Spinal cord (tissue), 10 donors: ENCODE measurements at places on chromosomes 7 and 10. TPM values are rescaled to one million over a fixed set of nuclear protein-coding genes. Genes with fewer than 3 reads are reported as not detected.
A peak's percentile ranks its signal among the peaks of the same experiment; 100 is the strongest.

DNA sequence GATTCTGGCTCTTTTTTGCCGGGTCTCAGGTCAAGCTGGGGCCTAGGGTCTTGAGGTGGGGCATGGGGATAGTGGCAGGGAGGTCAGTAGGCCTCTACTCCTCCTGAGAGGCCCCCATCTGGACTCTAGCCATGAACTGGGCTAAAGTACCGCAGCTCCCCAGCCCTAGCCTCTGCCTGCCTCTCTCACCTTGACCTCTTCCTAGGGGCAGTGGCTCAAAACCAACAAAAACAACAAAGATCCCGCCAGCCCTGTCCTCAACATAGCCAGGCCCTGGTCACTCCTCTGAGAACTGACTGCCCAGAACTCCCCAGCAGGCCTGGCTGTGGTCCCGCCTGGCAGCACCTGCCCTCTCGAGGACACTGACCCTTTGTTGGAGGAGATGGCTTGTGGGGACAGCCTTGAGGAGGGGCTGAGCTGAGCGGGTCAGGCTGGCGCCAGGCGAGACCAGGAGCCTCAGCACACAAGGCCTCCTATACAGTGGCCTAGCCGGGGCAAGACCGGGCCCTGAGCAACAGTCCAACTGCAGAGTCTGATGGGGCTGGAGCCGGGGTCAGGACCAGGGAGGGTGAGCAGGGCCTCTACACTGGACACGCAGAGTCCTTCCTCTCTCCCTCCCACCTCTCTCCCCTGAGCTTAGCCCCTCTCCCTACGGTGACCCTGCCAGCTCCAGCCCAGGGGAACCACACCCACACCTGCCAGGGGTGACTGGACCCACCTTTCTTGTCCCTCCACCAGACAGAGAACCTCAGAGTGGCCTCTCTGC is 11.6 kb upstream of the PPIF start:
- no peaks in the 10 kb centered on the region for H3K36me3 ChIP-seq
- H3K27me3 ChIP-seq, result no peaks in the 10 kb centered on the region
- DNase-seq, result peak; percentile 55
- H3K4me1 ChIP-seq, result peaks cover 25% of the 10 kb centered on the region
- H3K27ac ChIP-seq, result peak overlapping the region; percentile 92
- no peak overlapping the region for H3K4me3 ChIP-seq

DNA sequence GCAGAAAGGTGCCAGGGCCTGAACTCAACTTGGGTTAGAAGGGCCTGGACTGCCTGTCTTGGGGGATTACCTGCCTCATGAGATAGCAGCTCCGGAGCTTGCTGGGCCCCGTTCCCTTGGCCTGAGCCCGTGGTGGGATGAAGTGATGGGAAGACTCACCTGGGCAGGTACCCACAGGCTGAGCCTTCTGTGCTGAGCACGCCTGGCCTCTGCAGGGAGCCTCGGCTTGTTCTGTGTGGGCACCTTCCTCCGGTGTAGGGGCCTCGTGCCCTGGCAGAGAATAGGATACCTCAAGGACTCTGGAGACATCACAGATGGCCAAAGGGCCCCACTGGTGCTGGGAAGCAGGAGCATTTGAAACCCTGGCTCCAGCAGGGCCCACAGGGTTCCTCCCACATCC is 4.5 kb downstream of the ZNF467 start:
- DNase-seq, result no peak
- peaks cover 25% of the 10 kb centered on the region for H3K36me3 ChIP-seq
- peaks cover 40% of the 10 kb centered on the region for H3K27me3 ChIP-seq

GRCh38 chr10:29169021-29169420 is 119.8 kb upstream of the LYZL1 start:
- H3K4me3 ChIP-seq, result no peak overlapping the region
- no peak overlapping the region for H3K27ac ChIP-seq

- H3K27ac ChIP-seq, result no peak overlapping the region
- no peaks in the 10 kb centered on the region for H3K27me3 ChIP-seq
- H3K4me1 ChIP-seq, result peaks cover 10% of the 10 kb centered on the region
- no peak overlapping the region for H3K4me3 ChIP-seq
- no peaks in the 10 kb centered on the region for H3K36me3 ChIP-seq
Measured at GRCh38 chr10:76885816-76886215, 751.8 kb downstream of the KCNMA1 start.

The CTAGE8 gene
- polyA plus RNA-seq, result 0.47 TPM

The EBLN1 gene
- polyA plus RNA-seq, result not detected

The ZNF467 gene
- 17.5 TPM for polyA plus RNA-seq

The HECW1 gene
- polyA plus RNA-seq, result 15.8 TPM
